ENCODE measurements at places on chromosomes 1 and 21. TPM values are rescaled to one million over a fixed set of nuclear protein-coding genes. Genes with fewer than 3 reads are reported as not detected.
A peak's percentile ranks its signal among the peaks of the same experiment; 100 is the strongest.

Gene ERICH3
- not detected for total RNA-seq

Gene DVL1
- total RNA-seq, result 44.8 TPM

- no peak for DNase-seq
Observed at GRCh38 chr1:44447051-44447810, 42.2 kb downstream of the RNF220 start.

GRCh38 chr1:1157033-1157365 is 16.7 kb upstream of the TTLL10 start:
- no peak for DNase-seq

DNA sequence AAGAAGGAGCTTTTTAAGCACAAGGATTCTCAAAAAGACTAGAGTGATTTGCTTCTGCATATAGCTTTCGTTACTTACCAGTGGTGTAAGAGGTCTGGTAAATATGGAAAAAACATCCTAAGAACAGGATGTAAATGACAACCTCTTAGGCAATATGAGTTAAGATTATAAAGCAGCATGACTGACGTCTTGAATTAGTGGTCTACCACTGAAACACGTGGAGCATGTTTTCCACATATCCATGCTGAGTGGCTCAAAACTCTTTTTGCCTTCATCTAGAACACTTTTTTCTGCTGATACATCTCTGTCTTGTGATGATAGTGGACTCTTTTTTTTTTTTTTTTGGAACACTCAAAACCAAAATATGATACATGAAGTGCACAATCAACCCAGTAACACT is 44.6 kb downstream of the RCAN1 start:
- no peak for DNase-seq

DNA sequence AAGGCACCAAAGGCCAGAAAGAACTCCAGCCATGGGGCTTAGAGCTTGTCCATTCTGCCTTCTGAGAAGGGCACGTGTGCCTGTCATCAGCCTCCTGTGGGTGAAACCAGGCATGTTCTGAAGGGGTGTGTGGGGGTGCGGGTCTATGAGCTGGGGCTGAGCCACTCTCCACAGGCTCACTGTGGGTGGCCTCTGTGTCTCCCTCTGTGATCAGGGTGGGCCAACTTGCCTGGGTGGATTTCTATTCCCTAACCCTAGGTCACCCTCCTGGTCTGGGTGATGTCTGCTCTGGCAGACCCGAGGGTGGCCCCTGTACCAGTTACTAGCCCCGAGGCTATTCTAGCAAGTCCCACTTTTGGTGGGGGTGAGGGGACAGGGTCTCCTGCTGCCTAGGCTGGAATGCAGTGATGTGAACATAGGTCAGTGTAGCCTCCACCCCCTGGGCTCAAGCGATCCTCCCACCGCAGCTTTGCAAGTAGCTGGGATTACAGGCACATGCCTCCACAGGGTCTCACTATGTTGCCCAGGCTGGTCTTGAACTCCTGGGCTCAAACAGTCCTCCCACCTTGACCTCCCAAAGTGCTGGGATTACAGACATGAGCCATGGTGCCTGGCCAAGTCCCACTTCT is 94.4 kb downstream of the TRIM11 start:
- DNase-seq, result no peak

DNA sequence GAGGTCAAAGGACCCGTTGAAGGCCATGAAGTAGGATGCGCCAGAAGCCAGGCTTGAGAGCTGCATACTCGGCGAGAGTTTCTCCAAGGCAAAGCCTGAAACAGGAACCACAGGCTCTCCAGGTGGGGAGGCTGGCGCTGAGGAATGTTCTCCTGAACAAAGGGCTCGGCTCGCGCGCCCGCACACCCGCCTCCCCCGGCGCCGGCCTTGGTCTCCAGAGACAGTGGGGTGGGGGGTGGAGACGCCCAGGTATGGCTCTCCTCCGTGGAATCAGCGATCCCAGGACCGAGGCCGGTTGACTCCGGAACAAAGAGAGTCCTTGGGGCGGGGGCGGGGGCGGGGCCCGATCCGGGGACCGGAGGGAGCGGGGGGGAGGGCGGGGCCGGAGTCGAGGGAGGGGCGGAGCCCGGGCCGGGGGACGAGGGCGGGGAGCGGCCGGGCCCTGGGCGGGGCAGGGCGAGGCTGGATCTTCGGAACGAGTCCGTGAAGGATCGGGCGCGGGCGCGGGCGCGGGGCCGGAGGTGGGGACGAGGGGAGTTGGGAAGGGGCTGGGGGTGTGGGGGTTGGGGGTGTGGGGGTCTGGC is 85.0 kb downstream of the NKAIN1 start:
- peak; percentile 69 for DNase-seq

GRCh38 chr1:111538343-111539025 is 35.1 kb upstream of the ADORA3 start:
- peak; percentile 40 for DNase-seq

GRCh38 chr1:9916452-9916851 is 6.4 kb upstream of the CTNNBIP1 start:
- DNase-seq, result no peak

DNA sequence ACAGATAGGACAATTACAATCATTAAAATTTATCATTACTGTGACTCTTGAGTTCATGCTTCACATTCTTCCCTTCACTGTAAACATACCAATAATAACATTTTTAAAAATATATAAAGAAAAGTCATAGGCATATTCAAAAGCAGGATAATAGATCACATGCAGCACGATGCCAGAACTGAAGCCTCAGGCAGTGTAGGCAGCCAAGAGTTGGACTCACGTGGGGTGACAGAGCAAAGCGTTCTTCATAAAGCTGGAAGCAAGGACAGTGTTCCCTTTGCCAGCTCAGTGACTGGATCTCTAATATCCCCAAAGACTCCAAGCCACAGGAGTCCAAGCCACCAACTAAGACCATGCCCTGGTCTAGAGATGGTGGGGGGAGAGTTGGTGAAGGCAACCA is 77.7 kb downstream of the ODF2L start:
- no peak for DNase-seq

DNA sequence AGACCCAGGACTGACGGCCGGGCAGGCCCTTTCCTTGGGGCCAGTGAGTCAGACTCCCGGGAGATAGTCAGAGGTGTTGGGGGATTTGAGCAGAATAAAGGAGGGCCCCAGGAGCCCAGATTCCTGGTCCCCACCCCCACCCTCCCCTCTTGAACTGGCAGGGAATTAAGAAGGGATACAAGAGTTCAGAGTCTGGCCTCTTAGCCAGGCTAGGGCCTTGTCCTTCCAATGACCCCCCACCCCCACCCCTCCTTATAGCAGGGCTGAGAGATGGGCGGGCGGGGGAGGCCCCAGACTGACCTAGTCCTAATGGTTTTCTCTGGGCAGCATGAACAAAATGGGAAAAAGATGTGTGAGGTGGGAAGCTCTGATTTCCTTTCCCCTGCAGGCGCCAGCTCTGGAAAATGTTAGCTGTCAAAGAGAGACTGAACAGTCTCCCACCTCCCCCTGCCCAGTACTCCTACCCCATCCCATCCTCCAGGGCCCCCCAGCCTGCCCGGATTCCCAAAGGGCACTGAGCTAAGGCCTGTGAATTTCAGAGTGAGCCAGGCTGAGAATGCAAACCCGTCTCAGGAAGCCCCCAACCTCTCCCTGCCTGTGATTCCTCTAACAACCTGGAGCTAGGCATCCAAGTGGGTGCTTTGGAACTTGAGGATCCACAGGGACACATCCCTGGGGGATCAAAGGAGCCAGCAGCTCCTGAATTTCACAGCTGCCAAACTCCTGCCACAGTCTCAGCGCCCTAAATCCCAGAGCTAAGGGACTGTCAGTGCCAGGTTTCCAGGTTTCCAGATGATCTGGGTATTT is 5.8 kb upstream of the CRABP2 start:
- DNase-seq, result no peak
